ENCODE measurements at places on chromosomes 2 and 18.
A peak's percentile ranks its signal among the peaks of the same experiment; 100 is the strongest.

GRCh38 chr18:63774511-63774910 lies 707 bp upstream of the SERPINB7 start:
- DNase-seq = no peak

- no peak for DNase-seq
Measured at GRCh38 chr2:67498931-67499330, 101.8 kb downstream of the ETAA1 start.

GRCh38 chr2:191620144-191620543 lies 57.8 kb upstream of the NABP1 start:
- DNase-seq = no peak

DNA sequence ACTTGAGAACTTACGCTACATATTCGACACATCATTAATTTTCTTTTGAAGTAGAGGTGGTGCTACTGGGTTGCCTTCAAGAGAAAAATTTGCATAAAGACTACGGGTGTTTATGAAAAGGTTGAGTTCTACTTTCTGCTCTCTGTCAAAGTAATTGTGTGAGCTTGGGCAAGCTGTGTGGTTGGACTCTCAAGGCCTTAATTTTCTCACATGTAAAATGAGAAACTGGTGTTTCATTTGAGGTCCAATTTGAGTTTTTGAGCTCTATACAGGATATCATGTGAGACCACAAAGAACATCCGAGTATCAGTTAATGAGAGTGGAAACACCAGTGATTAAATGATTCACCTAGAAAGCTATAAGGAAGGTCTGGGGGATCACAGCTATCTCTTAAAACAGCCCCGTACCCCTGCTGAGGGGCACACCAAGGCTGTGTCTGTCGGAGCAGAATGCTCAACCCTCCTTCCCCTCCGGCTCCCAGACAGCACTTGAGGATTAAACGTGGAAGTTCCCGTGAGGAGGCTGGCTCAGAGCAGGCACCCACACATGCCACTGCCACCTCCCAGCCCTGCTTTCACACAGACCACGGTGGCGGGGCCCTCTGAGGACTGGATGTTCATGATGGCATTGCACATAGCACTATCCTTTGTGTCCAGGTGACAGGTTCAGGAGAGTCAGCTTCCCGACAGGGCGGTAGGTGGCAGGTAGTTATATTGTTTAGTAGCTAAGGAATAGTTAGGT lies 191.8 kb downstream of the RNF144A start:
- no peak for DNase-seq

DNA sequence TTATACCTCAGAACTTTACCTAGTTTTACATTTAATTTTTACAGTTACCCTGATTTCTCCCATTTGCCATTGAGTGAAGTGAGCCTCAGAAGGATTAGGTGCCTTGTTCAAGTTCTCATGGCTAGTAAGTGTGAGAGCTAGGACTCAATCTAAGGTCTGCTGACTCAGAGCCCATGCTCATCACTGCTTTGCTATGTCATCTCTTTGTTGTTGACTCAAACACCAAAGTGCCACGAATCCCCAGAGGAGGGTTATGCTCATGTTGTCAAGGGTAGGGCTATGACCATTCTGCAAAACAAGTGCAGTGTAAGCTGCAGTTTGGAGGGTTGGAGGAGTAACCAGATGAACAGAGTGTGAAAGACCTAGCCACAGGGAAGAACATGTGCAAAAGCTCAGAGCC lies 185.4 kb upstream of the SKOR2 start:
- no peak for DNase-seq

DNA sequence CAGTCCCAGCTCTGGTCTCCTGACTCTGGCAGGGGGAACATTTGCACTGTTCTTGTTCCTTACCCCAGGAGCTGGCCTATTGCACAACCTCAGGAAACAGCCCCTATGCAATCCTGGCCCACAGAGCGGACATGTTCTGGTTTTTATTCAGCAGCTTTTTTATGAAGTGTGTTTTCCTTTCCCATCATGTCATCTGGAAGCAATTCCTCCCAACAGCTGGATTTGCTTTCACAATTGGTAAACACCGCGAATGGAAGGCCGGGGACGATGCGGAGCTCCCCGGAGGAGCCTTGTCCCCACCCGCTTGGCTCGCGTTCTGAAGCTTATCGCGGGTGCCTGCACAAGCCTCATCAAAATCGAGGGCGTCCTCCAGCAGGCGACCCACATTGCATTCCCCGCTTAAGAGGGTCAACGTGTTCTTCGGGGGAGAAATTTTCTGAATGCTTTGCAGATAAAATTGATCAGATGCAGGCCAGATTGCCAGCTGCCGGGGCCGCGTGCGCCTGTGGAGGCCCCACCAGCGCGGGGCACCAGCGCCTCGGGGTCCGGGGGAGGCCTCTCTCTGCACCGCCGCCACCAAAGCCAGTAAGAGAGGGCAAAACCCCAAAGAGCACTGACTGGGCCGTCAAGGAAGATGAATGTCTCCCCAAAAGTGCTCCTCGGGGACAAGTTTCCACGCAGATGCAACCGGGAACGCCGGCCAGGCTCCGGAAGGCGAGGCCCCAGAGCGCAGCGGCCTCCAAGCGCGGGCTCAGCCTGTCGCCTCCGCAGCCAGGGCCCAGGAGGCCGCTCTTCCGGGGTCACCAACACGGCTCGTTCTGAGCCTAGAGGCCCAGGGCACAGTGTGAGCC lies 60.3 kb upstream of the SP3 start:
- no peak for DNase-seq

DNA sequence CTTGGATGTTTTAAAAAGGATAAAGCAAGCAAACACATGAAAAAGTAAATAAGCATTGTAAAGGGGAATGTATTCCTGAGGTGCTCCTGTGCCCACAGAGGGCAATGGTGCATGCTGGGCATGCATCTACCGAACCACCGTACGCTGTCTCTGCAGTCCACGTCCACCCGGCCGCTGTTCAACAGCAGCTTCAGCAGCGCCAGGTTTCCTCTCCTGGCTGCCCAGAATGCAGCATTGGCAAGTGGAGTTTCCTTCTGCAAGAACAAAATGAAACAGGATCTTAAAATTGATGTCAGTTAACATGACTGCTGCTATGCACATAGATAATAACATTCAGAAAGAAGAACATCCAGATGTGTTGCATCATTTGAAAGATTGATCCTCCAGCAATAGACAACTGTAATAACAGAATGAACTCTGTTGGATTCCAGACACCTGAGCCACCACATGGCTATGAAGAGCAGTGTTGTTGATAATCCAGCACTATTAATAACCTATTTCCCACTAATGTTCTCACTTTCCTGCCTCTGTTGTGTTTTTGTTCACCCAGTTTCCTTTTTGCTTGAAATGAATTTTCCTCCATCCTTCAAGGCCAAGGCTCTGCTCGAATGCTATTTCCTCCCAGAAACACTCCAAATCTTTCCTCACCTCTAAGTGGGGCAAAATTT lies 13.6 kb downstream of the ANKRD29 start:
- DNase-seq = no peak

DNA sequence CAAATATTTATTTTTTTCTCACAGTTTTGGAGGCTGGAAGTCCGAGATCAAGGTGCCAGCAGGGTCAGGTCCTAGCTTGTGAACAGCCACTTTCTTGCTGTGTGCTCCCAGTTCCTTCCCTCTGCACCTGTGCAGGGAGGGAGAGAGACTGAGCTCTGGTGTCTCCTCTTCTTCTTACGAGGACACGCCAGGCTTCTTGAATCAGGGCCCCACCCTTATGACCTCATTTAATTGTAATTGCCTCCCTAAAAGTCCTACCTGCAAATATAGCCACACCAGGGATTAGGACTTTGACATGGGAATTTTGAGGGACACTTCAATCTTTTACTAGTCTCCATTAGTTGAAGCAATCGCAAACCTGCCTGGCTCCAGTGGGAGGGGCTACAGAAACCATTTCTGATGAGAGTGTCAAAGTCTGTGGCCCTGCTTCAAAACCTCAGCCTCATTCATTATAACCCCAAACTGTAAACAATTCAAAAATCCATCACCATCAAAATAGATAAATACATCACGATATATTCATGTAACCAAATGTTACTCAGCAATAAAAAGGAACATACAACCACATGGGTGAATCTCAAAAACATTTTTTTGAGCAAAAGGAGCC lies 18.2 kb upstream of the SEH1L start:
- no peak for DNase-seq

GRCh38 chr2:215071676-215072075 lies 66.8 kb downstream of the ABCA12 start:
- no peak for DNase-seq

DNA sequence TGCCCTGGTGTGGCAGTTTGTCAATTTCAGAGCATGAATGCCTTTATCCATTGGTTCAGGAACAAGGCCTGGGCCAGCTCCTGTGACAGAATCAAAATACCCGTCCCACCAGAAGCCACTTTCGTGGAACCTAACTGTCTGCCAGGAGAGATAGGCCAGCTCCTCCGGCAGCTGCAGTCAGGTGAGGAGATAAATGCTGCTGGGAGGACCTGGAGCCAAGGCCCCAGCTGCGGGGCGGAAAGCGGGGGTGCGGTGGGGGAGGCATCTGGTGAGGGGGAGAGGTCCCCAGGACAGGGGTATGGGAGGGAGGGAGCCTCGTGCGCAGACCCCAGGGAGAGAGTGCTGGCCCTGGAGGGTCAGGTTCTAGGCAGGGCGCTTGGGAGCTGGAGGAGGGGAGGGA lies 4.4 kb upstream of the ASB1 start:
- no peak for DNase-seq

DNA sequence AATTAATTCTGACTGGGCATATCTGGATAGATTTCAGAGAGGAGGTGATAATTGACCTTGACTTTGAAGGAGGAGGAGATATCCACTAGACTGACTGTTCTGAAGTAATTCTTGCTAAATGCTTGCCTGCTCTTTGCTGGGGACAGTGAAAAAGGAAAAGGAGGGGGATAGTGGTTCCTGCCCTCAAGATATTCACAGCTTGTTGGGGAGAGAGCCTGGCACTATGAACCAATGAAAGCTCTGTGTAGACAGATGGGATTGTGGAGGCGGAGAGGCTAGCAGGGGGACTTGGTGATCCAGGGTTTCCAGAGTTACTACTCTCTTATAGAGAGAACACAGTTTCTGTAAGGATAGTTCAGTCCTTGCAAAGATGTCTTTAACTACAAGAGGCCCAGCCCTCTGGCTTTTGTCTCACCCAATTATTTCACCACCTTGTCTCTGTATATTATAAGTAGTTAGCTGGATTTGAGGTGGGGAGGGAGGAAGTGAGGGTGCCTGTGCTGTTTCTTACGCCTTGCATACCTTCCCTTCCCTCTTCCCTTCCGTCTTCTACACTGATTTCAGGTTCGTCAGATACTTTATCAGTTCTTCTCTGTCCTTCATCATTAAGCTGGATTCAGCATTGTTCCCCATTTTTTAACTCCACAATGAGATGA lies 190.4 kb downstream of the PRKCE start:
- DNase-seq = no peak

DNA sequence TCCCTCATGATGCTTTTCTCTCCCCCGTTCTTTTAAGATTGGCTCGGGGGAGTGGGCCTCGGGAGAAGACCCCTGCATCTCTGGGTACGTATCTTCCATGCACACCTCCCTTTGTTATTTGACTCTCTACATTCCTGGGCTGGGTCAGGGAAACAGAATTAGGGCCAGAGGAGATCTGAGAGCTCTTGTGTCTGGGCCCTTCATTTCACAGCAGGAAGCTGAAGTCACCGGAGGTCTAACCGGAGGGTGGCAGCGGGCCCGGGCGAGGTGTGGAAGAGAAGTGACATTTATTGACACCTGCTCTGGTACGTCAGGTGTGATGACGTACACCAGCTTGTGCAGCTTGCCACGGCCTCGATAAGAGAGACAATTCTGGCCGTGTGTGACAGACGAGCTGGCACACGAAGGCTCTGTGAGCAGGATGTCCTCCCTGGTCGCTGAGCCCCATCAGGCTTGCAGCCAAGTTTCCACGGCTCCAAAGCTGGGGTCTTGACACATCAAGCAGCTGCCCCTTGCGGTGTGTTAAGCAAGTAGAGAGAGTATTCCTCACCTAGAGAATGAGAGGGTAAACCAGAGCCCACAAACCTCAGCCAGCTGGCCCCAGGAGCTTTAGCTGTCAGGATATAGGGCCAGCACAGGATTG lies 30.4 kb downstream of the TOGARAM2 start:
- no peak for DNase-seq

DNA sequence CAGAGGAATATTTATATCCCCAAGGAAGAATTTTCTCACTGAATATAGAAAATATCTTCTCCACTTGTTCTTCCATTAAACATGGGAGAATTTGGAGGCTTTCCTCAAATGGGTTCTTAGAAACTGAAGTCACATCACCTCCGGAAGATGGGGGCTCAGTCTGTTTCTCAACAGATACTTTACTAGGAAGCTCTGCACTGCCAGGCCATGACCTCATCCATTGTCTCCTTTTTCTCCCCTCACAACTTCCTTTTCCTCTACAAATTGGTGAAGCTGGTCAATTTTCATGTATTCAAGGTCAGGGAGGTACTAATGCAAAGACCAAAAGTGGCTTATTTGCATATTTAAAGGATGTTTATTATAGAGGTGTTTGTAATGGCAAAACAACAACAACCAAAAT lies 173.1 kb downstream of the RNF152 start:
- no peak for DNase-seq

DNA sequence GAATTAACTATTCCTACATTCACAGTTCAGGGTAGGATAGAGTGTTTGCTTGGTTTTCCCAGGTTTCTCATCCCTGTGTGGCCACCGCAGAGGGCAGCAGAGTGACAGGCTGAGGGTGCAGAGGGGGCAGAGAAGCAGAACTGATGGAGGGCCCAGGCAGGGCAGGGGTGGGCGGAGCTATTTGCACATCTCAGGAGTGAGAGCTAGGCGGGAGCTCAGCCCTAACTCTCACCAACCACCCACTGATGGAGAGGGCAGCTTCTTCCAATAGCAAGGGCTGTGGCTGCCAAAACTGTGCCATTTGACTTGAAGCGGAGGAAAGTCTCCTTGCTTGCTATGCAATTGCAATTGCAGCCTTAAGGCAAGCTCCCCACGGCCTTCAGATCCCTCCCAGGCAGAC lies 12.0 kb upstream of the DARS1 start:
- DNase-seq = peak; percentile 58

DNA sequence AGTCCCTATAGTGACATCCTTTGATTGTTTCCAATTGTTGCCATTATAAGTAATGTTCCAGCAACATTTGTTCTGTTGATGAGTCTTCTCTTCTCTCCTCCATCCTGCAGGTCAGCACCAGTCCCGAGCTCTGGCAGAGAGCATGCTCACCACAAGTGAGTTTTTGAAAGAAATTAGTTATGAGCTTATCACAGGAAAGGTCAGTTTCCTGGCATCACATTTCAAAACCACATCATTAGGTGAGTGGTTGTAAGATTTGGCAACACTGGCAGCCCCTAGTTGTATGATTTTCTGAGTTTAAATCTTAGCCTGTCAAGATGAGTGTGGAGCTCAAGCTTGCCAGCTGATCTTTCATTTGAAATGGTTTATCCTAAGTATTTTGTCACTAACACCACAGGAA lies 149.6 kb downstream of the ESCO1 start:
- no peak for DNase-seq

GRCh38 chr2:222835143-222835822 lies 25.6 kb upstream of the ACSL3 start:
- no peak for DNase-seq

GRCh38 chr2:134079373-134079772 lies 174.5 kb upstream of the MGAT5 start:
- no peak for DNase-seq

DNA sequence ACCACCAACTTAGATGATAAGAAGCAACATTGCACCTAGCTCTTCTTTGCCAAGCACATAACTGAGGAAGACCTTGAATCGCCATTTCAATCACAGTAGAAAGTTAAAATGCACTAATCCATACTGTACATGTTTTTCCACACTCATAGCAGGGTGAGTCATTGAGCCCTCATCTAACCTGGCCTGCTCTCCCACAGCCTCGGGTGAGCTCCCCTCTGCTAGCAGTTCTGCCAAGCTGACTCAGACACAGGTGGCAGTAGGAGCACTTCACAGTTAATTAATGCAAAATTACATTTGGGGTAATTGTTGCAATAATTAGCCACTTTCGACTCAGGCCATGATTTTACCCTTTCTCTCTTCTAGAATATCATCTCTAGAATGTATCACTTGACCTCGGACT lies 1632.8 kb upstream of the CELF4 start:
- DNase-seq = no peak
